PC-9 (cell line): ENCODE measurements at places on chromosomes 11 and 22. TPM values are rescaled to one million over a fixed set of nuclear protein-coding genes. Genes with fewer than 3 reads are reported as not detected.

- H3K4me3 ChIP-seq, result no peak overlapping the region
- no peaks in the 10 kb centered on the region for H3K36me3 ChIP-seq
- no peaks in the 10 kb centered on the region for H3K27me3 ChIP-seq
- no peak overlapping the region for H3K27ac ChIP-seq
Measured at GRCh38 chr11:80082406-80082805, 641.6 kb upstream of the TENM4 start.

DNA sequence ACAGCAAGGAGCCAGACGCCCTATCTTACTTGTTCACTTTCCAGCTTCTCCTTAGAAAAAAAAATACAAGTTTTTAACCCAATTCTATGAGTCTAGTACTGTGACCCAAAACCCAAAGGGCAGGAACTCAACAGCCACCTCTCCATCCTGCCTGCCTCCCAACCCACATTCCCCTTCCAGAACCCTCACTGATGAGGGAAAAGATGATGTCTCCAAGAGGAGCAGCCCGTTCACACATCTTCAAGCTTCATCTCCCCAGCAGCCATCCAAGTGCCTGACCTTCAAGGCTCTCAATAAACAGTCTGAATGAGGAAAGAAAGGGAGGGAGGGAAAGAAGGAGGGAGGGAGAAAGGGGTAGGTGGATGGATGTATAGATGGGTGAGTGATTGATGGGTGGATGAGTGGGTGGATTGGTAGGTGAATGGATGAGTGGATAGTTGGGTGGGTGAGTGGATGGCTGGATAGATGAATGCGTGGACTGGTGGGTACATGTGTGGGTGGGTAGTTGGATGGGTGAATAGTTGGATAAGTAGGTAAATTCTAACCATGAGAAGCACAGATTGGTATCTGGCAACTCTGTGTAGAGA is 50.4 kb downstream of the IGLL5 start:
- H3K4me1 ChIP-seq, result no peaks in the 10 kb centered on the region
- DNase-seq, result no peak
- H3K27ac ChIP-seq, result no peak overlapping the region
- peaks cover 29% of the 10 kb centered on the region for H3K27me3 ChIP-seq
- no peaks in the 10 kb centered on the region for H3K36me3 ChIP-seq

GRCh38 chr11:64216879-64217278 is 9.1 kb downstream of the TRPT1 start:
- DNase-seq, result no peak
- H3K36me3 ChIP-seq, result no peaks in the 10 kb centered on the region
- no peaks in the 10 kb centered on the region for H3K4me1 ChIP-seq

- H3K36me3 ChIP-seq, result no peaks in the 10 kb centered on the region
- no peak for DNase-seq
- H3K4me3 ChIP-seq, result no peak overlapping the region
- H3K27ac ChIP-seq, result no peak overlapping the region
- H3K27me3 ChIP-seq, result peaks cover 97% of the 10 kb centered on the region
- H3K4me1 ChIP-seq, result no peaks in the 10 kb centered on the region
Measured at GRCh38 chr11:78659326-78660270, 84.9 kb upstream of the NARS2 start.

DNA sequence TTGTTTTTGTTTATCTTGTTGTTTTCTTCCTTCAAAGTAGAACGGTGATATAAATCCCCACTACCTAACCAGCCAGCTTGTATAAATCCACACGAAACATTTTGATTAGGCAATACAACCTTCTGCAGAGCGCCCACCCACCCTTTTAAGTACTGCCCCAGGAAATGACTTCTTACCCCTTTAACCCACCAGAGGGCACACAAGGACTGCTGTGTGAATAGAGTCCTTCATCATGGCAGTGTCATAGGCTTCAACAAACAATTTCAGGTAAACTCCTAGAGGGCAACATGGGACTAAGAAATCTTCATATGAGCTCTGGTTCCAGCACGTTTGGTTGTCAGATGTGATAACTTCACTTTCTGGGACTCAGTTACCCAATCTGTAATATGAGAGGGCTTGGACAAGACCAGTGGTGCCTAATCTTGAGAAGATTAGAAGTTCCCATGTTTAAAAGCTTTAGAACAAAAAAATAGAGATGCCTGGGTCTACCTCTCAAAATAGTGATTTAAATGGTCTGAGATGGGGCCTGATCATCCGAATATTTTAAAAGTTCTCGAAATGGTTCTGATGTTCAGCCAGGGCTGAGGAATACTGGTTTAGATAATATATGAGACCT is 56.1 kb downstream of the PIWIL4 start:
- peaks cover 5% of the 10 kb centered on the region; the same call in 1 of the 2 replicates for H3K4me1 ChIP-seq
- peaks cover 3% of the 10 kb centered on the region; the same call in 1 of the 2 replicates for H3K36me3 ChIP-seq
- H3K4me3 ChIP-seq, result no peak overlapping the region
- 0 out of 2 replicates have a peak overlapping the region, but pooled peaks have one; percentile 12 for H3K27ac ChIP-seq

IFITM10 gene
- 4.2 and 5.5 TPM in 2 replicates for total RNA-seq

MUC5AC gene
- total RNA-seq, result 0.09 and 0.25 TPM in 2 replicates

KBTBD3 gene
- total RNA-seq, result 8.8 and 11.9 TPM in 2 replicates
